ENCODE measurements at places on chromosomes 16 and 17. TPM values are rescaled to one million over a fixed set of nuclear protein-coding genes. Genes with fewer than 3 reads are reported as not detected.

The TMEM100 gene
- total RNA-seq, result not detected

The CLEC19A gene
- total RNA-seq, result not detected

The WSCD1 gene
- 3.7 TPM for total RNA-seq

The KRT33B gene
- total RNA-seq, result 0.05 TPM

The FOXC2 gene
- total RNA-seq, result 2.2 TPM

The NKD1 gene
- 0.12 TPM for total RNA-seq

The ABI3 gene
- total RNA-seq, result not detected

The COL1A1 gene
- 8.3 TPM for total RNA-seq

The CBFA2T3 gene
- total RNA-seq, result 0.47 TPM

The GUCY2D gene
- not detected for total RNA-seq

The NPIPB4 gene
- 23.2 TPM for total RNA-seq

The PLD6 gene
- total RNA-seq, result 6.5 TPM

Data from A549 treated with CpdA at 1 μM for 4 hours (cell line).